RCC 7860 (cell line): ENCODE measurements at places on chromosomes 1 and 21.

GRCh38 chr1:35324486-35324885 is 56.0 kb downstream of the ZMYM4 start:
- DNase-seq, result no peak

GRCh38 chr1:29645586-29645985 is 409.3 kb downstream of the PTPRU start:
- DNase-seq, result no peak

DNA sequence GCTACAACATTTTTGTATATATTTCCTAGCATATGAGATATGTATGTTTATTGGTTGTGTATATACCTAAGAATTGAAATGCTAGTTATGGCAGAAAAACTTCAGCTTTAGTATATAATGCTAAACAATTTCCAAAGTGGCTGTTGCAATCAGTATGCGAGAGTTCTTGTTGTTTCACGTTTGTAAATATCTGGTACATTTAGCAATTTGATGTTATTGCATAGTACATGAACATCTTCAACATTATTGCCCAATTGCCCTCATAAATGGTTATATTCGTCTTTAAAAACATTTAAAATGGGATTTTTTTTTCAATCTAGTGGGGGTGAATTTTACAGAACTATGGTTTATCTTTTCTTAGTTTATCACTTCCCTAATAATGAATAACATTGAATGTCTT is 86.2 kb upstream of the HP1BP3 start:
- no peak for DNase-seq

DNA sequence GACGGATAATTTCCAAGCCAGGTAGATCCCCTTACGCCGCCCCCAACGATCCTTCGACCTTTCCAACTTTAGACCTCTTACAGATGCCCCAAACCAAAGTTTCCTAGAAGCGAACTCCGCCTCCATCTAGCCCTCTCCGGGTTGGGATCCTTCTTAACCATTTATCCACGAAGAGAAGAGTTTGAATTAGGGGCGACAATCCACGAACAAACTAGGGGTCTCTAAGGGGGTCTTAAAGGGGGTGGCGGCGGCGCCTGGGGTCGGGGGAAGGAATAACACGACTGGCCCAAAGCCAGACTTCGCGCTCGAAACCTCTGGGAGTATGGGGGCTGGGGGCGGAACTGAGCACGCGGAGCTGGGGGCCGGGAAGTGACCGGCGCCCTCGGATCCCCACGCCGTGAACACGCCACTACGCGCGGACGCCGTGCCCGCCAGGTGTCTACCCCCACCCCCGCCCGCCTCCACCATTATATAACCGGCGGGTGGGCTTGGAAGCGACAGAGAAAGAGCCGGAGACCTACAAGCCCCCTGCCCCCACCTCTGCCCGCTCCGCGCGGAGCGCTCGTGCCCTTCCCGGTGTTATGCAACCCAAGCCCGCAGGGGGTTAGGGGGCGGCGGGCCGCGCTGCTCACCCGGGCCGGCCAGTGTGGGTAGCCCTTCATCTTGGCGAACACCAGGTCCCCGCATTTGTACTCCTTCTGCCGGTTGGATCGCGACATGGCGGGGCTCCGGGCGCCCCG is 594 bp downstream of the HDGF start:
- DNase-seq, result no peak

GRCh38 chr1:160952129-160952510 is 2.5 kb downstream of the ITLN2 start:
- DNase-seq, result no peak

GRCh38 chr1:960363-961131 is at the start of gene KLHL17:
TSS of gene KLHL17 (plus strand) at chr1:960584. CDS start at chr1:960694, 110 bp downstream.
- peak; percentile 23 for DNase-seq

DNA sequence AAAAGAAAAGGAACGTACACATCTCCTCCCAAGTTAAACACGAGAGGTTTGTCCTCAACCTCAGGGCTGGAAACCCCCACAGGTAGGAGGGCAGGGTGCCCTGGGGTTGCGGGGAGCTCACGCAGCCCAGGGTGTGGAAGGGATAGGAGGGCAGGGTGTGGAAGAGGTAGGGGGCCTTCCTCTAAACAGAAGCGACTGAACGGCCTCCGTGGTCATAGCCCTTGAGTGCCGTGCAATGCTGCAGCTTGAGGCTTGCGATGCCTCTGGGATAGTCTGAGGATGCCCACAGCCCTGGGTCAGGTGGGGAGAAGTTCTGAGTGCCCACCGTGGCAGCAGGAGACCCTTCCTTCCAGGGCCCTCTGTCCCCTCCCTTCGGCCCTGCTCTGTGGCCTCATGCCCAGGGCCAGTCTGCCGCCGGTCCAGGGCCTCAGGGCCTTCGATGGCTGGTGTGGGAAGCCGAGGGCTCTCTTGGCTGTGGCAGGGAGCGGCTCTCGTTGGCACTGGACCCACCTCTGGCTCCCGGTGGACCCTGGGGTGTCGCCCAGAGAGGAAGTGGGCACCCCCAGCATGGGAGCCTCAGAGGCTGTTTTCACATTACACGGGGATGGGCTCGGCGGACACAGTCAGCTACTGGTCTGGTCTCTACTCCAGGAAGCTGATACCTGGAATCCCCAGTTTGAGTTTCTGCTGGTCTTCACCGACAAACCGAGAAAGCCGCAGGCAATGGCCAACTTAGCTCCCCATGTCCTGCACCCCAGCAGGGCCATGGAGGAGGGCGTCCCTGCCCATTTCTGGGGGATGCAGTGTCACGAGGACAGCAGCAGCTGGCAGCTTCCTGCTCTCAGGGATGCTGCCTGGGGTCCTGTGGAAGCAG is 6.4 kb upstream of the CDK11B start:
- DNase-seq, result no peak

- no peak for DNase-seq
Observed at GRCh38 chr1:223328566-223328965, 35.4 kb downstream of the SUSD4 start.

GRCh38 chr1:3194760-3195479 is 125.9 kb downstream of the PRDM16 start:
- no peak for DNase-seq

DNA sequence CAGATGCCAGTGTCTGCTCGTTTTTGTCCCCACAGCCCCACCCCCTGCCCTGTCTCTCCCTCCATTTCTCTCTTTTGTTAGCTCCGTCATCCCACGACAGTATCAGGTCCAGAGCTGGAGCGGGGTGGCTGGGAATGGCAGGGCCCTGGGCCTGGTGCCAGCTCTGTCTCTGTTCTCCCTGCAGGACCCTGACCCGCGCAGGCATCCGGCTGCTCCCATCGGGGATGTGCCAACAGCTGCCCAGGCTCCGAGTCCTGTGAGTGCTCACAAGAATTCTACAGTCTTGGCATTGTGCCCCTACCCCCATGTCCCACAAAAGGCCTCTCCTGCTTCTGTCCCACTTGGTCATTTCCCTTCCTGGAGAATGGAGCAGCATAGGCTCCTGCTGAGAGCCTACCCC is 37.4 kb downstream of the UBE2T start:
- DNase-seq, result no peak

GRCh38 chr1:7644086-7644485 is 127.0 kb upstream of the VAMP3 start:
- no peak for DNase-seq

- DNase-seq, result no peak
Observed at GRCh38 chr1:59619557-59619956, 195.2 kb upstream of the HOOK1 start.

DNA sequence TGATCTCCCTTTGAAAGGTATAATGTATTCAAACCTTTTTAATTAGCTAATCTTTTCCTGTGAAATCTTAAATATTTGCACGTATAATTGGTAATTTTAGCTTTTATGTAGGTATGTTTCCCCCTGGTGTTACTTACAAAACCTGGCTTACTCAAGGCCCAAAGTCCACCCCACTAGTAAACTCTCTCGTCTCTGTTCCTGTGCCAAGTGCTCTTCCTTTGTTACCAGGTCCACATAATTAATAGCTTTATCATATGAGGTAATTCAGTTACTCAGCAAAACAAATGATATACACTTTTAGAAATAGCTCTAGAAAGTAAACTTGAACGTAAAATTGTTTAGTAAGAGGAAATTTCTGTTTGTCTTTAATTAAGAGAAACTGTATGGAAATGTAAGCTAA is 36.7 kb downstream of the NFIA start:
- DNase-seq, result no peak

GRCh38 chr1:21633992-21634805 is 35.0 kb downstream of the RAP1GAP start:
- no peak for DNase-seq

DNA sequence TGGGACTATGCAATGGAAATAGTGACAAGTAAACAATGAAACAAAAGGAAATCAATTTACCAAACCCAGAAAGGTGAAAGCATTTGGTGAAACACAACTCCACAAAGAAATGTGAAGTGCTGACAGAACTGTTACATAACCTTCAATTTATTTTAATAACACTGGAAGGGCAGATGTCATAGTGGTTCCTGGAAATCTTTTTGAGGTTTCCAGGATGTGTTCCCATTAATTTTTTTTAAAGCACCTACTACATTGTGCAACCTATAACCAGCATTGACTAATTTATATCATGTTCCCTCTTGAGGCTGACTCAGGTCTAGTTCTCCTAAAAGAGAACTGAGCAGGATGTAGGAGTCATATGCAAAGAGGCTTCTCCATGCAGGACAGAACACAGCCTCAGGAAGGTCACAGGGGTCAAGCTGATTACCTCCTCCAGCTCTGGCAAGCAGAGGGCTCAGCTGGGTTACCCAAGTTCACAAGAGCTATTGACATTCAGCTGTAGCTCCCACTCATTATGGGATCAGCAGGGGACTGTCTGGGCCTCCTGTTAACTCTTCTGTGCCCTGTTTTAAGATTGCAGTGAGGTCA is 157.1 kb upstream of the NRIP1 start:
- peak; percentile 96 for DNase-seq

DNA sequence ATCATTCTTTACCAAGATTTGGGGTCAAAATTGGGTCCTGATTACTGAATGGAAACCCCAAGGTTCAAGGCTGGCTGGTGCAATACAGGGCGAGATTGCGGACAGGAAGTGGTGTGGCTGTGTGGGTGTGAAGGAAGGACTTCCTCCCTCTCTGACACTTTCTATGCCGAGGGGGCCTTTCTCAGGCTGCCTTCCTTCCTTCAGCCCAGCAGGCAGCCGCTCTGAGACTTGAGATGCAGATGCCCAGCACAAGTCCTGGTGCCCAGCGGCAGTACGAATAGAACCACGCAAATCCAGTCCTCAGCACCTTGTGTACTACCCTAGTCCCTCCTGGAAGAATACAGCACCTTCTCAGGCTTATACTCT is 16.3 kb downstream of the BATF3 start:
- no peak for DNase-seq

DNA sequence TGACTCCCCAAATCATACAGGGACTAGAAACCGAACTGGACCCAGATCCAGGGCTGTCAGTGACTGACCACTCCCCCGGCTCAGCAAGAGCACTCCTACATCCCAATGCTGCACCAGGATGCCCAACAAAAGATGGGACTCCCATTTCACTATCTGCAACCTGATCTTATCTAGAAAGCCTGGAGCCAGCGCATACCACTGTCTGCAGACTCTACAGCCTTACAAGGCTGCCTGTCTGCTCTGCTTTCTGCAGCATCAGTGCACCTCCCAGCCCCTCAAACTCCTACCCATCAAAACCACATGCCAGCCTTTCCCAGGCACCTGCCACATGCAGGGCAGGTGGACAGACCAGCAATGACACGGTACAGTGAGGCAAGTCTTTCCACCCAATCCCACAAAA is 52.2 kb downstream of the SSBP3 start:
- DNase-seq, result no peak

GRCh38 chr1:98764485-98764884 is 103.0 kb downstream of the SNX7 start:
- no peak for DNase-seq

DNA sequence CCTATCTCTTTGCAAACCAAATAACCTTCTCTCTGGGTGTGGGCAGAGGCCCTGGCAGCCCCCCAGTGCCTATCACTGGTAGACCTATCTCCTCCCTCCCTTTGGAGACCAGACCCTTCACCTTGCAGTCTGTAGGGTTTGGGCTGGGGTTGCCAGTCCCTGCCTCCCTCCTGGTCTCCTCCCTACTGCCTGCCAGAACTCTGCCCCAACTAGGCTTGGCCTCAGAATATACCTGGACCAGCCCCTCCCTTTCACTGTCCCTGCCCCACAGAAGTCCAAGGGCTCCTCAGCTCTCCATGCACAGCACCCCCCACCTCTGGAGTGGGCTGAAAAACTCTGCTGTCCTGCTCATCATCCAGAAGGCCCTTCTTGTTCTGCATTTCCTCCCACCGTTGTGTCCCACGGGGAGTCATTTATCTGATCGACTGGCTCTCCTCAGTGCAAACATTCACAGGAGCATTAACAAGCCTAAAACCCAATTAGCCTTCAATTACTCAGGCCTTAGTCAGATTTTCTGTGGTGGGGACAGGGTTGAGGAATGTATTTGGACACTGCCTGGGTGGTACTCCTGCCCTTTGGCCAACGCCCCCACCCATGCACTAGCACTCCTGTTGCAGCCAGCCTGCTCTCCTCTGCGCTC is 27.7 kb upstream of the DMBX1 start:
- DNase-seq, result no peak

GRCh38 chr1:151961833-151962232 is 31.8 kb downstream of the S100A10 start:
- no peak for DNase-seq

GRCh38 chr1:116409751-116410191 is 36.7 kb downstream of the ATP1A1 start:
- no peak for DNase-seq
